ENCODE measurements at places on chromosomes 7 and 10.

DNA sequence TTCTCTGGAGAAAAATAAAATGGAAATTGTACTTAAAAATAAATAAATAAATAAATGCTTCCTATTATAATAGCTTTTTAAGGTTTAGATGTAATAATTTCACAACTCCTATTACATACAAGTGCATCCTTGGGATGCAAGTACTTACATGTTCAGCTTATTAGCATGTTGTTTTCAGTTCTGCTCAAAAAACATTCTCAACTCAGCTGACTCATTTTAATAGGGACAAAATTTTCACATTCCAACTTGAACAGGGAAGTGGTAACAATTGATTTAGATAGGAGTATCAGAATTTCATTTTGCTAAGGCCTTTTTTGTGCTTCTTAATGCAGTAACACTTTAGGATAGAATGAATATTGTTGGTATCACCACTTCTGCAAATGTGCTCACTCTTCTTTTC is 16.7 kb upstream of the PAPSS2 start:
- no peak for DNase-seq

DNA sequence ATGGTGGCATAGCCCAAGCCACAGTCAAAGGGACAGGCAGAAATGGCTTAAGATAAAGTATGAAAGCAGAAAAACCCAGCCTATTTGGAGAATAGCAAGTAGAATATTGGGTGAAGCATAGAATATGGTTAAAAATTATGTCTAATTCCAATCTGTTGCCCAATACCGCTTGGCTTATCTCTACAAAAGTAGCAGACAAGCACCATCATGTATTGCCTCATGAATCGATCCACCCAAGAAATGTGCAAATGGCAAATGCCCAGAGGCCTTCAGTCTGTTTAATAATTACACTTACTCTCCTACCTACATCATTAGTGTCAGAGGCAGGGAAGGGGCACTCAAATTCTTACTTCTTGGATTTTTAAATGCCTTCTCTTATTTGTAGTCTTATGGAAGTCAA is 130.9 kb upstream of the ADAM12 start:
- DNase-seq = no peak

GRCh38 chr10:103781329-103782061 is 73.9 kb downstream of the SH3PXD2A start:
- no peak for DNase-seq

GRCh38 chr10:88896994-88897853 is 17.2 kb downstream of the STAMBPL1 start:
- peak; percentile 50 for DNase-seq

- DNase-seq = no peak
Measured at GRCh38 chr7:91149341-91150246, 114.6 kb upstream of the FZD1 start.

GRCh38 chr10:24318517-24318916 is 109.6 kb downstream of the KIAA1217 start:
- DNase-seq = no peak

DNA sequence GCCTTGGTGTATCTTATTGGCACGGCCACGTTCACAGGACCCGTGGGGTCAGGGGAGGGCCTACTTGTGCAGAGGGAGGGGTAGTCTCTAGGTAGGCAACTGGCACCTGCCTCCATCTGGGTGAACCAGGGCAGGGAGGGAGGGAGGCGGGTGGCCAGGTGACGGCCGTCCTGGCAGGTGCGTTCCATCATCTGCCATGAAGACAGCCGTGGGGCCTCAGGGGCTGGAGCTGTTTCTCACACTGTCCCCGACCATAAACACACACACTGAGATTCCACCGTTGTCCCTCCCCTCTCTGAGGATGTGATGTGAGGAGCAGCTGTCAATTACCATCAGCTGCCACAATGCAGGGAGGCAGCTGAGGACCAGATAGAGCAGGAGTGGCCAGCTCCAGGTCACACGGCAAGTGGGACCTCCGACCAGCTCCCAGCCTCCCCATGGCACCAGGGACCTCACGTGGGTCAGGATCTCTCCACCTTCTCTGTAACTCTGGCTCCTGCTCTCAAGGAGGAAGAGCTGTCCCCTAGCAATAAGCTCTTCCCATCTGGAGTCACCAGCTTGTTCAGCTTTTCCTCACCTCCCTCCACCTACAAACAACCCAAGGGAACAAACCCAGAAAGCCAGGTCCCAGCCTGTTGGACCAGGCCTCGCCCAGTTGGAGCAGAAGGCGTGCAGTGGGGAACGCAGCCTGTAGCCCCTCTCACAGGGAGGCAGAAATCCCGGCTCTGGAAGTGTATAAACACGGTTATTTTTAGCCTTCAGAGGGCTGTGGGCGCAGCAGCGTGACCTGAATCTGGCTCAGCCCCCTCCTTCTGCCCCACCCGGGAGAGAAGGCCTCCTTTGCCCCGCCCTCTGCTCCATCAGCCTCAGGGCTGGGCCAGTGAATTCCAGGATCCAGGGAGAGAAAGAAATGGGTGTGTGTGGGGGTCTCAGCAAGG is 33.1 kb downstream of the ZMIZ1 start:
- peak; percentile 10 for DNase-seq

Data from NCI-H187 (cell line).